ENCODE measurements at places on chromosomes 13 and 19. TPM values are rescaled to one million over a fixed set of nuclear protein-coding genes. Genes with fewer than 3 reads are reported as not detected.

Gene TMEM161A
- total RNA-seq = 18.1 TPM

Gene UHRF1
- total RNA-seq = 3.4 TPM

Gene ACP7
- not detected for total RNA-seq

Gene CYP4F2
- not detected for total RNA-seq

Gene SIAH3
- total RNA-seq = 0.09 TPM

Gene KLHL26
- total RNA-seq = 12.1 TPM

Gene ZNF296
- 0.19 TPM for total RNA-seq

Gene ZNF560
- not detected for total RNA-seq

Gene B3GNT8
- 3.9 TPM for total RNA-seq

Gene ZNF566
- total RNA-seq = 13.6 TPM

Gene ZNF345
- total RNA-seq = 10.7 TPM

Gene SOHLH2
- not detected for total RNA-seq

Gene KLK3
- not detected for total RNA-seq

Gene SGCG
- total RNA-seq = 2.6 TPM

GRCh38 chr19:46025835-46026234, 3.0 kb upstream of the PGLYRP1 start:
- no peak for DNase-seq

DNA sequence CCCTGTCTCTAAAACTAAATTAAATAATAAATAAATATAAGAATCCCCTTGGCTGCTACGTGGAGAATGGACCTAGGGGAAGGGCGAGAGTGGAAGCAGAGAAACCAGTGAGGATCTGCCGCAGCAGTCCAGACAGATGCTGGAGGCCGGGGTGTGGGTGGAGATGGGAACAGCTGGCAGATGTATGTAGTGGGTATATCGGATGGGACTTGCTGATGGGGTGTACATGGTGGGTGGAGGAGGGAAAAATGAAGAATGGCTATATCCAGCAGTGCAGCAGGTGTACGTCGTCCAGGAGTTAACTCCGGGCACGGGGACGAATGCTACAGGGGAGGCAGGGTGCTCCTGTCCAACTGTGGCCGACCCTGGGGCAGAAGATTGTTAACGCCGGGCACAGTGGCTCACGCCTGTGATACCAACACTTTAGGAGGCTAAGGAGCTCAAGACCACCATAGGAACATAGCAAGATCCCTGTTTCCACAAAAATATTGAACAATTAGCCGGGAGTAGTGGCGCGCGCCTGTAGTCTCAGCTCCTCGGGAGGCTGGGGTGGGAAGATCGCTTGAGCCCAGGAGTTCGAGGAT, 654 bp downstream of the CEP89 start:
- DNase-seq = no peak

DNA sequence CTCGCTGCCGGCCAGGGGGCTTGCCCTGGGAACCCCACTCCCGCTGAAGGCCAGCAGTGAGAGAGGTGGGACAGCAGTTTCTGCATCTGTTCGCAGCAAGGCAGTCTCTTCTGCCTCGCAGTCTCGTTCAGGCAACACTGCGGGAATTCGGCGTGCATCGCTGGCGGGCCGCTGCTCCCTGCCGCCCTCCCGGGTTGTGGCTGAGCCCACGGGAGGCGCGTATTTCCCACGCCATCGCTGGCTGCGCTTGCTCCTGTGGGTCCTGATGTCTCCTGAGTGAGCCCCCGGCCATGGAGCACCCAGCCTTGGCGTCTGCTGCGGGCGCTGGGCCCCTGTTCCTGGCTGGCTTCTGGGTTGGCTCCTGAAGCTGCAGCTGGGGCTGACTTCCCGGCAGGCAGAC, 227.9 kb downstream of the TEX29 start:
- peak; percentile 68 for DNase-seq

DNA sequence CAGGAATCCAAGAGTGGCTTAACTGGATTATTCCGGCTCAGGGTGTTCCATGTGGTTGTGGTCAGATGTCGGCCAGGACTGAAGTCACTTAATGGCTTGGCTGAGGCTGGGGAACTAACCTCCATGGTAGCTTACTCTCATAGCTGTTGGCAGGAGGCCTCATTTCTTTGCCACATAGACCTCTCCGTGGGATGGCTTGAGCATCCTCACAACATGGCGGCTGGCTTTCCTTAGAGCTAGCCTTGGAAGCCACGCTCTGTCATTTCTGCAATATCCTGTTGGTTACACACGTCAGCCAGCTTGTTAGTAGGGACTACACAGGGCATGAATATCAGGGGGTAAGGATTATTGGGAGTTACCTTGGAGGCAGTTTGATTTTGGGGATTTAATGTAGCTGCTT, 5.1 kb downstream of the CRX start:
- peak; percentile 20 for DNase-seq

- no peak for DNase-seq
These were observed 186.9 kb upstream of the OBI1 start for GRCh38 chr13:78845656-78846365.

DNA sequence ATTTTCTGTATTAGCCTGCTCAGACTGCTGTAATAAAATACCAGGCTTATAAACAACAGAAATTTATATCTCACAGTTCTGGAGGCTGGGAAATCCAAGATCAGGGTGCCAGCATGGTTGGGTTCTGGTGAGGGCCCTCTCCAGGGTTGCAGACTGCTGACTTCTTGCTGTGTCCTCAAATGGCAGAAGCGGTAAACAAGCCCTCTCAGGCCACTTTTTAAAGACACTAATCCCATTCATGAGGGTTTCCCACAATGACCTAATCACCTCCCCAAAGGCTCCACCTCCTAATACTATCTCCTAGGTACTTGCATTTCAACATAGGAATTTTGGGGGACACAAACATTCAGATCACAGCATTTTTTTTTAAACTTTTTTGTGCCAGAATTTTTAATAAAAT, 159.3 kb downstream of the PDS5B start:
- DNase-seq = no peak

DNA sequence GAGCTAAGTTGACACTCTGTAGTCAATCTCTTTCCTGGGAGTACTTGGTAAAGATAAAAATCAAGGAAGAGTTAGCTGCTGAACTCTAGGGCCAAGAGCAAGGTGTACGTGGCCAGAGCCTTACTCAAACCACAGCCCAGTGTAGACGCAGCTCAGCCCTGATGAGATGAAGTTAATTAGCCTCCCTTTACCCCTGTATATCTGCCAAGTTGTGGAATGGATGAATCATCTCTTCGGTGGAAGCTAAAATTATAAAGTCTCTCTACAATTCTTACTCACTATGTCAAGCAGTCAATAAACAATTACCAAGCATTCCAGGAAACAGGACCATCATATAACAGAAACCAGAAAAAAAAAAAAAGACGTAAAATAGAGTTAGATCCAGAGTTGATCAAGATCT, 146.9 kb upstream of the UFM1 start:
- DNase-seq = no peak

DNA sequence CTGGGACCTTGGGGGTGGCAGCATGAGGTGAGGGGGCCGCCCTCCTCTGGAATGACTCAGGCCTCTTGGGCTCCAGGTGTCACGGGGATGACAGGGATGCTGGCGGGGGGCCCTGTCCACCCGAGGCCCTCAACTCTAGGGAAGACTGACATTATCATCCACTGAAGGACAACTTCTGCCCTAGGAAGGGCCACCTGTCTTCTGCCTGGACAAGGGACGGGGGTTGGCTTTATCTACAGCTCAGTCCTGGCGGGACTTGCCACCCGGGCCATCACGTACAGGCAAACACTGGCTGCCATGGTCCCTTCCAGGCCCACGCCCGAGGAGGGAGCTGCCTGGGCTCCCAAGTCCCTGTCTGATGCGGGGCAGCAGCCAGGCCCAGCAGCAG, 130.7 kb downstream of the STK24 start:
- no peak for DNase-seq

GRCh38 chr13:26502826-26503225, 54.7 kb upstream of the WASF3 start:
- no peak for DNase-seq

- DNase-seq = no peak
These were observed 11.1 kb downstream of the GRAMD1A start for GRCh38 chr19:35011091-35011689.

GRCh38 chr13:99484473-99484872, 16.8 kb upstream of the TM9SF2 start:
- no peak for DNase-seq

- DNase-seq = no peak
These were observed 110.1 kb downstream of the FLT1 start for GRCh38 chr13:28384789-28385188.

DNA sequence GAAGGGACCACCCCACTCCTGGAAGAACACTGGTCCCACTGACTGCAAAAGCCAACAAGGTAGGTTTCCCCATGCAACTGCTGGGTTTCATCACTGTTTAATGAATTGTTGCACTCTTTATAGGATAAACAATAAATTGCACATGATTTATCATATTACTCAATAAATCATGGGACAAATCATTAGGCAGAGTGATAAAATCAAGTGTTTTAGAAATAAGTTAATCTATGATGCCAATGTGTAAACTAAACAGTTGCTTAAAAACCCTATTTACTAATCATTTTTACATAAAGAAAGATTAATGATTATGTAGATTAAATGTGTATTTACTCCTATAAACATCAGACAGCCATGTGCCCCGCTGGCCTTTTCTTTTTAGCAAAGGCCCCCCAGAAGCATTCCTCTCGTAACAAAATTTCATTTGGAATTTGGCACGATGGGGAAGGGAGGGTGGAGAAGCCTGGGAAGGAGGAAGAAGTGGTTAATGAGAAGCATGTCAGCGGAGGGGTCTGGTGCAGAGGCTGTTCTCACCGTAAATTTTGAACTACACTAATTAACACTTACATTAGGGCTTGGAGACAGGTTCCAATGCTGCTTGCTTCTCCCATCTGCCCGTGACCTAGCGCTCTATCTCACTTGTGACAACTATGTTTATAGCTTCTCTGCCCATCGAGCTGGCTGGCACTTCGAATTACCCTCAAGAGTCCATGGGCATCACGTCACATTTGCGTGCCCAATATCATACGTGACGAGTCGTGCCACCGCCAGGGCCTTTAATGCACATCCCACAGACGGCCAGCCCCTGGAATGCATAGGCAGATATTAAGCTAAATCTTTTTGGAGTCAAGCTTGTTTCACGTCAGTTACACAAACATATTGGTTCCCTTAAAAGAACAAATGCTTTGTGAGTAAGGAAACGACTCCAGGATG, 357.7 kb upstream of the TSHZ3 start:
- DNase-seq = no peak

- DNase-seq = no peak
These were observed 46.4 kb downstream of the LIG4 start for GRCh38 chr13:108168929-108169328.

DNA sequence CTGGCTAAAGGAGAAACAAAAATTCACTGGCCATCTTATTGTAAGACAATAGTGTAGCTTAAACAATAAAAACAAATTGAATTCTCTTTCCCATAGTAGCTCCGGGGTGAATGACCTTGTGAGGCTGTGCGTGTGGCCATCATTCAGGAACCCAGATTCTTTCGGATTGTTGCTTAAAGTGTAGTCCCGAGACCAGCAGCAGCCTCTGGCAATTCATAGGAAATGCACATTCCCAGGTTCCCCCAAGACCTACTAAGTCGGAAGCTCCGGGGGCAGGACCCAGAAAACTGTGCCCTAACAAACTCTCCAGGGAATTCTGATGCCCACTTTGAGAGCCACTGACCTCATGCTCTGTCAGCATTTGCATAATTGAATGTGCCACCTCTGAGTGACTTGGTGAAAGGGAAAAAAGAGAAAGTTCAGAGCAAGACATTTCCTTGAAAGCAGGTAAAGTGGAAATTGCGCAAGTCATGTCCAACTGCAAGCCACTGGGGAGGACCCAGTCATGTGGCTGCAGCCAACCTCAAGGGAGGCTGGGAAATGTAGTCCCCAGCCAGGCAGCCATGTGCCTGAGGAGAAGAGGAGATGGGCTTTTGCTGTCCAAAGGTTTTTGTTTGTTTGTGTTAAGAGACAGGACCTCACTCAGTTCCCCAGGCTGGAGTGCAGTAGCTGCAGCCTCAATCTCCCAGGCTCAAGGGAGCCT, 50.7 kb upstream of the PNMA8B start:
- no peak for DNase-seq

DNA sequence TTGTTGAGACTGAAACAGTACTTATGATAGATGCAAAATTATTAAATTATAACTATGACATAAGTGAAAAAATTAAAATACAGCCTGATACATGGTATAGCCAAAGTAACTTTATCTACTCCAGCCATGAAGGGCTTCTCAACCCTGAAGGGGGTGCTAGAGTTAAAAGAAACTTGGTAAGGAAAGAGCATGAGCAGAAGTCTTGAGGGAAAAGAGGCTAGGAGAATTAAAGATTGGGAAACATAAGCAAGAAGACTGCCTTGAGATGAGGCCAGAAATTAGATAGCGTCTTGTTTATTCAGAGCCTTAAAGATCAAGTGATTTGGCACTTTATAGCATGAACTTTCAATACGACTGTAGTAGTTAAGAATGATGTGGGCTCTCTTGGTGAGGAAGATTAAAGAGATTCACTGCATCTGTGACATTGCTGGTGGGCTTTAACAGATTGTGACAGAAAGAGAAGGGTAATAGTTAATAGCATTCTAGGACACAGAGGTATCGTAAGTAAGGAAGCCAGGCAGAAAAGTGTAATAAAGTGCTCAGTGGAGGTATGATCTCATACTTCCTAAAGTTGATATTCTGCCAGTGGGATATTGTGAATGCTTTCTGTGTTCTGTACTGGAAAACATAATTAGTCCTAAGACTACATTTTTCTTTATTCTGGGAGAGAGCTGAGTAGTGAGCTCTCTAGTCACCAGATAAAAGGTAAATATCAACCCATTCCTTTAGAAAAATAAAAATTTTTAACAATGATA, 385.4 kb upstream of the PRR20A start:
- no peak for DNase-seq

GRCh38 chr19:13425151-13425550, 81.1 kb downstream of the CACNA1A start:
- DNase-seq = no peak

GRCh38 chr19:47274891-47275761, 441 bp downstream of the INAFM1 start:
- DNase-seq = peak; percentile 71

- DNase-seq = no peak
These were observed 418 bp downstream of the ZNF444 start for GRCh38 chr19:56141417-56141993.

DNA sequence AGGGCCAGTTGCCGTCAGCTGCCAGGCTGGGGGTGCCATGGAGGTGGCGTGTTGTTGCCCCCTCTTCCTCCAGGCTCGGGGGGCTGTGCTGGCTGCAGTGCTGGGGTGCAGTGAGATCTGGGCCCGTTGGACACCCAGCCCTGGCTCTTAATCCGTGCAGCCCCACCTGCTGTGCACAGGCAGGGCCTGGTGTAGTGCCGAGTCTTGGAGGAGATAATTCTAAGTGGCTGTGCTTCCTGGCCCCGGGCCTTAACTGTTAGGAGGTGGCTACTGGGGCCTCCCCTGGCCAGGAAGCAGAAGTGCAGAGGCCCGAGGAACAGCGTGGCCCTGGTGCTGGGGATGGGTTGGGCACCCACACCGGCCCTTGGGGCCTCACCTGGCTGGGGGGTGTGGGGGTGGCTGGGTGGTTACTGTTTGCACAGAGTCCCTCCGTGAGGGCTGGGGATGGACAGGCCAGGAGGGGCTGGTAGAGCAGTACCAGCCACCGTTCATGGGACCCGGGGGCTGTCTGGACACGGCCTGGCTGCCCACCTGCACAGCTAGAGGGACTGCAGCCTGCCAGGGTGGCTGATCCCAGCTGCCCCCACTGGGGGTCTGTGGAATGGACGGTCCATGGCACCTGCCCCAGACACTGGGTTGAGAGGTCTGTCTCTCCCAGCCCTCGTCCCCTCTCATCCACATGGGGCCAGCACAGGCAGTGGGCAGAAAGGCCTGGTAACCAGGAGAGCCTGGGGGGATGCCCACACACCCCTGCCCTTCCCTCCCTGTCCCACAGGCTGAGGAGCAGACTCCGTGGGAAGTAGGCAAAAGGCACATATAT, 3.3 kb downstream of the GPX4 start:
- no peak for DNase-seq

GRCh38 chr19:2648528-2648937, 54.0 kb downstream of the GNG7 start:
- peak; percentile 78 for DNase-seq
